ENCODE measurements at places on chromosomes 11 and 22.

GRCh38 chr22:24423519-24424000, 3.8 kb upstream of the ADORA2A start:
- ATAC-seq: peak; percentile 85

DNA sequence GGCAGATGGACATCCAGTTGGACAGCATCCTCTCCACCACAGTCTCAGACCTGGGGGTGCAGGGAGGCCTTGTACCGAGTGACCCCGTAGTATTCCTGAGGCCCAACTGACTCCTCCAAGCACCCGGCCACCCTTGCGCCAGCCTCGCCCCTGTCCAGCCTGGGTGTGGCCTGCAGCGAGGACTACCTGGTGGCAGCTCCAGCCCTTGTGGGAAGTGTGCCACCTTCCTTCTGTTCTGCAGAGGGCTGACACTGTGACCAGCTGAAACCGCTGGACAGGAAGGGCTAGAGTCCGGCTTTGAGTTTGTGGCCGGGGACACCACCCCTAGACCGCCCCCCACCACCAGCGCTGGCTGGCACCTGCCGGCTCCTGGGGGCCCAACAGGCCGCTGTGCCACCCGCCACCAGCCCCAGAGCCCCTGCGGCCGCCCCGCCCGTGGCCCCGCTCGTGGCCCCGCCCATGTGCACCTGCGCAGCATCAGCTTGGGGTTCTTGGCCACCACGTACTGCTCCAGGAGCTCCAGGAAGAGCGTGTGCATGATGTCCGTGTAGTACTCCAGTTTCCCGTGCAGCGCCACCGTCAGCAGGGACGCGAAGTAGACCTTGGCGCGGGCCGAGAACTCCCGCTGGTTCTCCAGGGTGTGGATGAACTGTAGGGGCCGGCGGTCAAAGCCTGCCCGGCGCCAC, 10.0 kb upstream of the MAPK11 start:
- ATAC-seq: no peak

DNA sequence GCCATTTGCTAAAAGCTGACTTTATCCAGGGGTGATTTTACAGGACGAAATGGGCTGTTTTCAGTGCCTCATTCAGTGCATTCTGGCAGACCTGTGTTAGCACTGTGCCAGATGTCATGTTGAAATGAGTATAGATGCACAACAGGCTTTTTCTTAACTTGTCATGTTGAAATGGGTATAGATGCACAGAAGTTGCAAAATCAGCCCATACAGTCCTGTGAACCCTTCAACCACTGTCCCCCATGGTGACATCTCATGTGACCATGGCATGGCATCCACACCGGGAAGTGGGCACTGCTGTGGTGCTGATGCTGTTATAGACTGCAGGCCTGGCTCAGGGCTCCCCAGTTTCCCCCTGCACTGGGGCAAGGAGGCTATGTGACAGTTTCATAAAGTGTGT, 2.5 kb downstream of the TALDO1 start:
- no peak for ATAC-seq

- ATAC-seq: peak; percentile 33
These were observed 44.3 kb downstream of the NNMT start for GRCh38 chr11:114340311-114341131.
